ENCODE measurements at places on chromosomes 13 and 19.

- DNase-seq, result no peak
Measured at GRCh38 chr19:11384778-11385129, 640 bp upstream of the EPOR start.

- no peak for DNase-seq
Measured at GRCh38 chr13:65090186-65090585, 2139.9 kb downstream of the PCDH9 start.

- no peak for DNase-seq
Measured at GRCh38 chr13:109654341-109655205, 131.8 kb downstream of the IRS2 start.

- no peak for DNase-seq
Measured at GRCh38 chr19:48735031-48735615, 5.3 kb downstream of the RASIP1 start.

DNA sequence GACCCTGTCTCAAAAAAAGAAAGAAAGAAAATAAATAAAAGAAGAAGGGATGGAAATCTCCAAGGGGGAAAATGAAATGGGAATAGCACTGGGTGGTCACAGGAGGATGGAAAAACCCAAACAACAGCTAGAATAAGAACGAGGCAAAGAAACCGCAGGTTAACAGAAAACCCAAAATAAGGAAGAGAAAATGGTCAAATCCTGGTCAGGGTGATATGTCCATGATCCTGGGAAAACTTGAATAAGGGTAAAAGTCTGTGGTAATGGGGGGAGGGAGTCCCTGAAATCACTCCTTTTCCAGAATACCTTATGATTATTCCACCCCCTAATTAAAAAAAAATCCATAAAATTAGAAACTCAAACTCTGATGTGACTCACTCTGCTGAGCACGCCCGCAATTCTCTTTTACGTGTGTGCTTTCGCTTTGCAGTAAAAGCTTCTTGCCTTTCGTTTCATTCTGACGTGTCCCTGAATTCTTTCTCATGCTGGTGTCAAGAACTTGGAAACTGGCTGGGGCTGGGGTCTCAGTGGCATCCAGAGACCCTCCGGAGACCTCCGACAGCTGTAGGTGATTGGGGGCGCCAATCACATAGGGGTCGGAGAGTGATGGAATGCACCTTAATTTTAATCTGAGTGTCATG lies 4.3 kb upstream of the NAXD start:
- DNase-seq, result no peak

- DNase-seq, result no peak
Measured at GRCh38 chr13:39232999-39233398, 194.7 kb downstream of the NHLRC3 start.

GRCh38 chr13:44004878-44005277 lies 125.2 kb downstream of the LACC1 start:
- no peak for DNase-seq

- peak; percentile 78 for DNase-seq
Measured at GRCh38 chr19:17605761-17606589, 50.5 kb downstream of the COLGALT1 start.

DNA sequence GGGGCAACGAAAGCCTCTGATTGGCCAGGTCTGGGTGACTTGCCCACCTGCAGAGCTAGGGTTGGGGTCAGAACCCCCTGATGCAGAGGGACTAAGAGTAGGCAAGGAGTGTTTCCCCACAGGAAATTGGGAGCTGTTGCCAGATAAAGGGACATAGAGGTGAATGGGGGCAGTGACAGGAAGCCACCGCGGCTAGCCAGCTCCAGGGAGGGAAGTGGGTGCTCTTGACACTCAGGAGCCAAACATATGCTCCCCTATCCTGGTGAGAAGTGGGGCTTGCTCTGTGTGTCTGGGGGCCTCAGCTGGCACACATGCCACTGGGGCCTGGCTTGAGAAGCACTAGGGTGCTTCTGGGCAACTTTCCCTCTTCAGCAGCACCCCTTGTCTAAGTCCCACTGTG lies 26.0 kb downstream of the WDR88 start:
- DNase-seq, result no peak

DNA sequence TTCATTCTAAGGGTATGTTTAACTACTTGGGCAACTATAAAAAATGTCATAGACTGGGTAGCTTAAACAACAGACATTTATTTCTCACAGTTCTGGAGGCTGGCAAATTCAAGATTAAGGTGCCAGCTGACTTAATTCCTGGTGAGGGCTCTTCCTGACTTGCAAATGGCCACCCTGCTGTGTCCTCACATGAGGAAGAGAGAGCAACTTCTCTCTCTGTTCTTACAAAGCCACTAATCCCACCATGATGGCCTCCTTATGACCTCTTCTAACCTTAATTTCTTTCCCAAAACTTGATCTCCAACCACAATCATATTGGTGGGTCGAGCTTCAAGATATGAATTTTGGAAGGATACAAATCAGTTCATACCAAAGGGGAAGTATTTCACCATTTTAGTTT lies 399.0 kb downstream of the DCT start:
- no peak for DNase-seq

GRCh38 chr13:32431361-32431760 lies 3.4 kb upstream of the N4BP2L1 start:
- DNase-seq, result no peak

- DNase-seq, result no peak
Measured at GRCh38 chr13:43389983-43390382, 366.6 kb downstream of the DNAJC15 start.

DNA sequence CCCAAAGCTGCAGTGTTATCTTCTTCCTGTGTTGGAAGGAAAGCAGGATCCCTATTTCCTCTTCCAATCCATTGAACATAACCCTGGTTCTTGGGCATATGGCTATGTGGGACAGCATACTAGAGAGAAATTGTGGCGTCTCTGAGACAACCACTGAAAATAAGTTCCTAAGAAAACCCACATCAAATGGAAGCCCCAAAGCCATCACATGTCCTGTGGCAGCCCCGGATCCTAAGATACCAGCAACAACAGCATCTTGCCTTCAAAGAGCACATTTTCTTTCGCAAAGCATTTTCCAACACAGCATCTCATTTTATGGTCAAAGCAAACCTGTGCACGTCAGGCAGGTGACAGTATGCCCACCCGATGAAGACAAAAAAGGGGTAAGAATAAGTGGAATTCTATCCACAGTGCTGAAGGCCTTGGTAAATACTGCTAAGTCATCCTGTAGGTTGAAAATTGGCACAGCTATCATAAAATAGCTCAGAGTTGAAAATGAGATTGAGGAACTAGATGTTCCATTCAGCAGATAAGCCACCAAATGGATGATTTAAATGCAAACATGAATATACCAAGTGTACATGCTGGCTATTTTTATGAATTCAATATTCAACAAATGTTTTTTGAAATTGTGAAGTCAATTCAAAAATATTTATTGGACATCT lies 232.2 kb downstream of the DLEU7 start:
- no peak for DNase-seq

DNA sequence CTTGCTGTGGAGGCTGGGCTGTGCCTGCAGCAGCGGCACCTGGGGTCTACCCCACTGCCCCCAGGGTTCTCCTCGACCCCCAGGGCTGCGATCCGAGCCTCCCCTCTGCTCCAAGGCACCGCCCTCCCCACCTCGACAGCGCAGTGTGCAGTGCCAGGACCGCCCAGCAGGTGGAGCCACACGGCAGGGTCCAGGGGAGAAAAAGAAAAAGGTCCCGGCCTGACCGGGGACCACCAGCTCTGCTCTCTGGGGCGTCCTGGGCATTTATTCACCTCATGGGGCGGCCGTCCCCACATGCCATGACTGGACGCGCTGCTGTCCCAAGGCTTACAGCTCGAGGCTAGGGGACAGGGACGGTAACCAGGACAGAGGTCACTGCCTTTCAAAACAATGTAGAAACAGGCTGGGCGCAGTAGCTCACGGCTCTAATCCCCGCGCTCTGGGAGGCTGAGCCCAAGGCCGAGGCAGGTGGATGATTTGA lies 10.6 kb downstream of the REXO1 start:
- DNase-seq, result no peak

DNA sequence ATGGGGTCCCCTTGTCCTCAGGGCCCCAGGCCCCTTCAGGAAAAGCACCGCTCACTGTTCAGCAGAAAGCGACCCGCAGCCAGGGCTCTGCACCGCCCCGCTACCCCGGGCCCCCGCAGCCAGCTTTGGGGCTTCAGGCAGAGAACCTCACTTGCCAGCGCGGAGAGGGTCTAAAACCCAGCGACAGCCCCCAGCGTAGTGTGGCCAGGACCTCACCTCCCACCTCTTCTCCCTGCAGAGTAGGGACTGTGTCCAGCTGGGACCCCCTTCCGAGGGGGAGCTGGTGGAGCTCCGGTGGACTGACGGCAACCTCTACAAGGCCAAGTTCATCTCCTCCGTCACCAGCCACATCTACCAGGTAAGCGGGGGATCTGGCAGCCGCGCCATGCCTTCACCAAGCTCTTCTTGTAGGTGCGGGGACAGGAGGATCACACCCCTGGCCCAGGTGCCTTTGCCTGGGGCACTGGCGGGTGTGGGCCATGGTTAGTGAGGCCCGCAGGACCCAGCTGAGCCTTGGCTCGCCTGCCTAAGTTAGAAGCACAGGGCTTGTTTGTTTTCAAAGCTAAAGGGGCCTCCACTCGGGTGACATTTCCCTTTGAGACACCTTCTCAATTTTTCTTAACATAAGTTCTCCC lies 175.7 kb downstream of the KDM4B start:
- DNase-seq, result no peak

GRCh38 chr13:76522083-76522755 lies 364.0 kb downstream of the KCTD12 start:
- peak; percentile 17 for DNase-seq

DNA sequence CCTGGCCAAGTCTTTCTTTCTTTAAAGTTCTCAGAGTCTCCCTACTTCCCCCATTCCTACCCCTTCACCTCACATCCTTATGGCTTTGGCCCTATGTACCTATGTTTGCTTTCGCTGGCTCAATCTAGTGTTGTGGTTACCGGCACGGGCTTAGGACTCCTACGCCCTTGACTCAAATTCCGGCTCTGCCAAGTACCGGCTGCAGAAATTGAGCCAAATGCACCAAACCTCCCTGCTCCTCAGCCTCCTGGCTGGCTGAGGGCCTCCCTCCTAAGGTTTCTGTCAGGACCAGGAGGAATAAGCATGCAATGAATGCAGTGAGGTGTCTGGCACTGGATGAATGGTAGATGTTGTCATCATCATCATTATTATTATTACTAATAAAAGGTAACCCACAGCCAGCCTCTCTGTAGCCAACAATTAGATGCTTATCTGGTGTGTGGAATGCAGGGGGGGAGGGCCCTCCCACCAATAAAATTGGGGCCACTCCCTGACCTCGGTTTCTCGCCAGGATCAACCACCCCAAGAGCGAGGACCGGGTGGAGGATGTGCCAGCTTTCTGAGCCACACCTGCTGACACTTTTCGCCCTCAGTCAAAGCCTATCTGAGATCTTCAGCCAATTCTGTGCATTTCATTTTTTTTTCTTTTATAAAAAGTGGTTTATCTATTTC lies 20.7 kb downstream of the KLK5 start:
- DNase-seq, result no peak

- no peak for DNase-seq
Measured at GRCh38 chr19:48780631-48781391, 25.5 kb downstream of the FGF21 start.

GRCh38 chr19:18349524-18350128 lies 9.2 kb downstream of the PGPEP1 start:
- DNase-seq, result no peak

- no peak for DNase-seq
Measured at GRCh38 chr19:49665036-49665350, 664 bp downstream of the IRF3 start.

- DNase-seq, result no peak
Measured at GRCh38 chr19:17475541-17476115, 5.3 kb downstream of the SLC27A1 start.

- no peak for DNase-seq
Measured at GRCh38 chr13:99215184-99215830, 14.7 kb downstream of the UBAC2 start.

GRCh38 chr13:51422484-51422883 lies 30.4 kb downstream of the INTS6 start:
- DNase-seq, result no peak

- DNase-seq, result no peak
Measured at GRCh38 chr13:65834897-65835296, 1395.2 kb downstream of the PCDH9 start.

DNA sequence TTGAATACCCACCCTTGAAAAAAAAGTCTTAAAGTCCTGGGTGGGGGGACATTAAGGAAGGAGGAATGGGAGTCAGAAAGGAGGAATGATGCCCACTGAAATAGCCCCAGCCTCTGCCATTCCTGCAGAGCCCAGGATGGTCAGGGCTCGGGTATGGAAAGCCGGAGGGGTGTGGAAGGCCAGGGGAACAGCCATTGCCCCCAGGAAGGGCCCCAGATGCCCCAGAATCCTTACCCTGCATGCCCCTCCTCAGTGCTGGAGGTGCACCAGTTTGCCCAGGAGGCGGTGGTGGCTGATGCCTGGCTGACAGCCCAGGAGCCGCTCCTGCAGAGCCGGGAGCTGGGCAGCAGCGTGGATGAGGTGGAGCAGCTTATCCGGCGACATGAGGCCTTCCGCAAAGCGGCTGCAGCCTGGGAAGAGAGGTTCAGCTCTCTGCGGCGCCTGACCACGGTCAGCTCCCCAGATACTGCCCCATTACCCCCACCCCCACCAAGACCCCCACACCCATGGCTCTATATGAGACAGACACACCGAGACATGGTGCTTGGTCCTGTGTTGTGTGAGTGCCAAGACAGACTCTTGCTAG lies 10.7 kb upstream of the SHKBP1 start:
- DNase-seq, result no peak

DNA sequence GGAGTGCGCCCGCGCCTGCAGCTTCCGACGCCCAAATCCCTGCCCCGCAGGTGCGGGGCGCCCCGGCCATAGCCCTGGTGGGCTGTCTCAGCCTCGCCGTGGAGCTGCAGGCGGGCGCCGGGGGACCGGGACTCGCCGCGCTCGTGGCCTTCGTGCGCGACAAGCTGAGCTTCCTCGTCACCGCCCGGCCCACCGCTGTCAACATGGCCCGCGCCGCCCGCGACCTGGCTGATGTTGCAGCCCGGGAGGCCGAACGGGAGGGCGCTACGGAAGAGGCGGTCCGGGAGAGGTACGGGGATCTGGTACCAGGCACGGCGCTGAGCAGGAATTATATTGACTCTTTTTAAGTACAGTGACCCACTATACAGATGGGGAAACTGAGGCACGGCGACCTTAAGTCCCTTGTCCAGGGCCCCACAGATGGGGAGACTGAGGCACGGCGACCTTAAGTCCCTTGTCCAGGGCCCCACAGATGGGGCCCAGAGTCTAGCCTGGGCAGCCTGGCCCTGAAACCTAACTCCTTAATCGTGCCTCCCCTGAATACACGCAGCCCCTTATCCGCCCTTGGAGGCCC lies 586 bp downstream of the MRI1 start:
- DNase-seq, result no peak

DNA sequence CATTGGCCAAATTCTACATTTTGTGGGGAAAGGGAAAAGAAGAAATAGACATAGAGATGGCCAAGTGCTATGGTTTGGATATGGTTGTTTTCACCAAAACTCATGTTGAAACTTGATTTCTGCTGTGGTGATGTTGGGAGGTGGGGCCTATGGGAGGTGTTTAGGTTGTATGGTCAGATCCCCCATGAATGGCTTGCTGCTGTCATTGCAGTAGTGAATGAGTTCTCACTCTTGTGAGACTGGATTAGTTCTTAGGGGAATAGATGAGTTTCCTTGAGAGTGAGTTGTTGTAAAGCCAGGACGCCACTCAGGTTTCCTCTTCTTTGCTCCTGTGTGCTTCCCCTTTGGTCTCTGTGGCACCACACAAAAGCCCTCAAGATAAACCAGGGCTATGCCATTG lies 242.6 kb upstream of the RFC3 start:
- no peak for DNase-seq

- DNase-seq, result peak; percentile 12
Measured at GRCh38 chr13:62185631-62186255, 770.1 kb upstream of the PCDH20 start.

All from iPS DF 19.7 (cell line).